Stimulated activated CD8-positive, alpha-beta memory T cell treated with anti-CD3 and anti-CD28 coated beads, Interleukin-4, amount 100 ng/mL, for 1 hour (primary cell): ENCODE measurements at places on chromosomes 13 and 19.
A peak's percentile ranks its signal among the peaks of the same experiment; 100 is the strongest.

GRCh38 chr13:106263801-106264200, 271.7 kb downstream of the EFNB2 start:
- DNase-seq, result no peak

- DNase-seq, result no peak
Measured at GRCh38 chr19:44636439-44637389, 7.0 kb upstream of the PVR start.

DNA sequence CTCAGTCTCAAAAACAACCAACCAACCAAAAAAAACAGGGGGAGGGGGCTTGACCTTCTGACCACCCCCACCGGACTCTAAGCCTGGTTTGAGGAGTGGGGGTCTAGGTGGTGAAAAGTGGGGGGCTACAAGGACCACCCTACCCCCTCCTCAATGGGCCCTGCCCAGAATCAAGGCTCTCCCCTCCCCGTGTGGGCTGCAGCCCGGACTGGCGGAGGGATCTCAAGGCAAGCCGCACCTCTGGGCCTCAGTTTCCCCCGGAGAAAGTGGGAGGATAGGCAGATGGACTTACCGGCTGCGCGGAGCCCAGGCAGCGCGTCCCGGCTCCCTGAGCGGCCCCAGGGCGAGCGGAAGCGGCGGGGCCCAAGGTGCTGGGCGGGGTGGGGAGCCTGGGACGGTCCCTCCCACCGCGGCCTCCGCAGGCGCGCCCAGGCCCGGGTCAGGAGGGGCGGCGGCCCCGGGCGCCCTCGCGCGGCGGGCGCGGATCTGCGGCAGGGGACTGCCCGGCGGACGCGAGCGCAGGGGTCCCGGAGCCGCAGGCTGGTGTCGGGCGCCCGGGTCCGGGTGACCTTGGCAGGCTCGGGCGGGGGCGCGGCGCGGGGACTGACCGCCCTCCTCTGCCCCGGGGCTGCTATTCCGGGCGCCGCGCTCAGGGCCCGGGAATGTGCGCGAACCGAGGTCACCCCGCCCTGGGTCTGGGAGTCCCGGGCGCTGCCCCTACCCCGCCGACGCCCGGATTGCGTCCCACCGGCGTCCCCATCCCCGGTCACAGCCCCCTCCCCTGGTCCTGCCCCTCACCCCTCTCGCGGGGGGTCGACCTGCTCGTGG, at the start of gene ADAMTSL5:
TSS of gene ADAMTSL5 (minus strand) at position 349 of the 828 bp plus-strand sequence. CDS start 2,076 bp downstream, outside the sequence.
- peak; percentile 16 for DNase-seq

- no peak for DNase-seq
Measured at GRCh38 chr13:106468744-106469590, 66.5 kb downstream of the EFNB2 start.

DNA sequence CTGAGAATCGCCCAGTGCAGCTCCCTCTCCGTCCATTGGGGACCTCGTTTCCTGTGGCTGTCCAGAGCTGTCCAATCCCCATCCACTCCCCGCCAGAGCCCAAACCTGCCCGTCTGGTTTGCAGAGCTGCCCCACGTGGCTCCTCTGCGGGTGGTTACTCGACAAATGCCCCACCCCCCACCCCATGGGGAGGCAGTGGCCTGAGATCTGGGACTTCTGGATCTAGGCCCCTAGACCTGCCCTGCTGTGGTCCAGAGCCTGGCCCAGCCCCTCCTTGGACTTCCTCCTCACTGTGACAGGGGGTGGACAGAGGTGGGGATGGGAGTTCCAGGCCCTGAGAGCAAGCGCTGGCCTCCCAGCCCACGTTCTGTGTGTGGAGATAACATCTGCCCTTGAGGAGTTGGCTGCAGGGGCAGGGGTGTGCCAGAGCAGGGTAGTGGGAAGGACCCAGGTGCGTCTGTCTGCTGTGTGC, 29.1 kb downstream of the PAK4 start:
- no peak for DNase-seq

GRCh38 chr19:32330213-32330857, 15.1 kb upstream of the ZNF507 start:
- DNase-seq, result no peak
